ENCODE measurements at places on chromosomes 6 and 20. TPM values are rescaled to one million over a fixed set of nuclear protein-coding genes. Genes with fewer than 3 reads are reported as not detected.

SLC17A3 gene
- total RNA-seq, result not detected

CASS4 gene
- total RNA-seq, result 0.95 TPM

DNA sequence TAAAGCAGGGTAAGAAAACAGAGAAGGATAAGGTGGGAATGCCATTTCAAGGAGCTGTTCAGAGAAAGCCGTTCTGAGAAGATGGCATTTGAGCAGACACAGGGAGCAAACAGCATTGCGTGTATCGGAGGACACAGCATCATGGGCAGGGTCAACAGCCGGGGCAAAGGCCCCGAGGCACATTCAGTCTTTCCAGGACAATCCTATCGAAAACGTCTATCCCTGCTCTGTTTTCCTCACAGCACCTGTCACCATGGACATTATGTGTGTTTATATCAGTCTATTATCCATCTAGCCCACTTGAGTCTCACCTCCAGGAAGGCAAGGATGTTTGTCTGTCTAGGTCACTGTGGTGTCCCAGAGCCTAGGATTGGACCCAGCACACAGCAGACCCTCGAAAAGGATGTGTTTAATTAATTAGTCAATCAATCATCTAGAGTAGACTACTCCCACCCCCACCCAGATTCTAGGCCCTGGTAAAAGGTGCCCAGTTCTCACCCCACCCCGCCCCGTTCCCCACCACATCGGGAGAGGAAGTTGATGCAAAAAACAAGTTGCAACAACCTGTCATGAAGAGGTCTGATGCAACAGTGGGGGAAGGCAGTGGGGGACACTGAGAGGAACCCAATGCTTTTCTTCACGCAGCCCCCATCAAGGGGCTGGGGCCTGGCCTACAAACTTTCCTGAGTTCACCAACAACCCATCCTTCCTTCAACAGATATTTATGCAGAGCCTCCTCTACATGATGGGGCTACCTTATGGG is 66.6 kb downstream of the PREX1 start:
- no peak for DNase-seq

DNA sequence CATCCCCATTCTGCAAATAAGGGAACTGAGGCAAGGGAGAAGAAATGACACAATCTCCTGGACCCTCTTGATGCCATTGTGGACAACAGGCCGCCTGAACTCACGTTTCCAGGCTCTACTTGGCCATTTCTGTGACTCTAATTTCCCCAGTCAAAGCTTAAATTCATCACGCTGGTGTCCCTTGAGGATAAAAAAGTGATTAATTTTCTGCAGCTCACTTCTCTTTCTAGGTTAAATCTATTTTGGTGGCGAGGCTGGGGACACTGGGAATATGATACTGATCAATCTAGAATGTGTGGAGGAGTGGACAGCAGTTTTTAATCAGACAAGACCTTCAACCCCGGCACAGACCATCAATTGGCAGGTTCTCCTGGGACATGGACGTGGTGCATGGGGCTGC is 168.2 kb upstream of the SULF2 start:
- no peak for DNase-seq

- no peak for DNase-seq
Observed at GRCh38 chr6:30641048-30641447, 5.9 kb upstream of the C6orf136 start.

DNA sequence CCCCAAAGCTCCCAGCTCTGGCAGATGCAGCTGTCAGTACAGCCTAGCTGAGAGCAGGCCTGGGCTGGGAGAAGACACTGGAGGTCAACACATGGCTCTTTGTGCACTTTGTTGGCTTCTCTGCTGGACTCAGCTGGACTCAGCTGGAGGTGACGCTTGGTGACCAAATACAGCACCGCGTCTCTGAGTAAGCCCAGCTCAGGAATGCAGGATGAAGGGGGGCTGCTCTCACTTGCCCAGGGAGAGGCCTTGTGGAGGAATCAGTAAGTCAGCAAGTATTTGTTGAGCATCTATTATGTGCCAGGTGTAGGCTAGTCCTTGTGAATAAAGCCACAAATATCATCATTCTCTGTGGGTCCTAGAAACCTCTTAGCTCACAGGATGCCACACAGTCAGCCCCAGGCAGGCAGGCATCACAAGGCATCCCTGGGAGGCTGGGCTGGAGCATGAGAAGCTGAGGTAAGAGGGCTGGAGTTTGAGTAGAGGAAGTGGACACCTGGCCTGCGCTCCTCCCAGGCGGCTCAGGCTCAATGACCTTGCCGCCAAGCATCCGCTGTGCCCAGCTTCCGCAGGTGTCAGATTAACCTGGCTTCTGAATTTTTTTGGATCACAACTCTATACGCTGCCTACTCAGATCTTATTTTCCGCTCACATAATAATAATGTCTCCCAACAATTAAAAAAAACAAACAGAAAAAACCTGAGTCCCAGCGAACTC is 95.4 kb downstream of the TMEM170B start:
- DNase-seq, result no peak

GRCh38 chr6:159646733-159647132 is 46.3 kb downstream of the SOD2 start:
- DNase-seq, result no peak
